ENCODE measurements at places on chromosomes 4 and X.

GRCh38 chr4:150896497-150896896, 118.6 kb downstream of the LRBA start:
- DNase-seq, result no peak

GRCh38 chr4:154942176-154942575, 161.1 kb downstream of the RBM46 start:
- no peak for DNase-seq

DNA sequence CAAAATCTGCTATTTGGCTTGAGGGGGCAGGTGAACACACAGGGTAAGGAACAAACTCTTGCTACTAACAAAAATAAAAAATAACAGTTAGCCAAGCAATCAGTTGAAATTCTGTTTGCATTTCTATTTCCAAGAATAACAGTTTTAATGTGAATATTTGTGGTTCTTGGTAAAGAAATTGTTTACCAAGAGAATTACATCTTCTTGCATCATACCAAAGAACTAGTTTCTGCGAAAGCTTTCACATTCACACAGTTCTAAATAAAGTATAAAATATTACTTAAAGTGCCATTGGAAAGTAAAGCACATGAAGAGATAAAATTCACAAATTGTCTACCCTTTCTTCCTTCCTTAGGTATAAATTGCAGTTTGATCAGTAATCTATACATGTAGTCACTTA, 54.4 kb downstream of the KLHL4 start:
- DNase-seq, result no peak

DNA sequence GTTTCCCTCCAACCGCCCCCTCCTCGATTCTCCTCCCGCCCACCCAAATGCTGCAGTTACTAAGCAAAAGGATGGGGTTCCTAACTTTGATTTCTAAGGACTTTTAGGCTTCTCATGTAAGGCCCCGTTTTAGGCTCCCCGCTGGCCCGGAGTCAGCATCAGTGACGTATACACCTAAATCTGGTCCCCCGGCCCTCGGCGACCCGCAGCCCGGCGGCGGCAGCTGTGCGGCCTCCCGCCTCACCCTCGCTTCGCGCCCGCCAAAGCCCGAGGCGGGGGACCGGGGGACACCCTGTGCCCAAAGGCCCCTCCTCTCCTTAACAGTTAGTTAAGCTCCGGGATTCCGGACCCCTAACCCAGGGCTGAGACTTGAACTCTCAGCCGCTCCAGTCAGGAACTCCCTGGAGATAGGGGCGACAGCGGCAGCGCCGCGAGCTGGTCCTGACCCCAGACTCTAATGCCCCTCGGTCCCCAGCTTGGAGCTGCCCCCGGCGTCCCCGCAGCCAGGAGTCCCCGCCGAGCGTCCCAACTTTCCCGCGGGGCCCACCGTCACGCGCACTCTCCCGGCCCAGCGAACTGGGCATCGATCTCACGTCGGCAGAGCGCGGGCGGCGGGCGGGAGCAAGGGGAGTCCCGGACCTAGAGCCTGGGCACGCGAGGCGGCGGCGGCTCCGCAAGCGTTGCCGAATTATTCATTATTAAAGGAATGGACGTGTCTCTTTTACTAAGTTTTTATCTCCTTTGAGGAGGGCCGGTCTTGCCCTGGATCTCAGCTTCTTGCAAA, 1.5 kb upstream of the NR3C2 start:
- DNase-seq, result peak; percentile 18

DNA sequence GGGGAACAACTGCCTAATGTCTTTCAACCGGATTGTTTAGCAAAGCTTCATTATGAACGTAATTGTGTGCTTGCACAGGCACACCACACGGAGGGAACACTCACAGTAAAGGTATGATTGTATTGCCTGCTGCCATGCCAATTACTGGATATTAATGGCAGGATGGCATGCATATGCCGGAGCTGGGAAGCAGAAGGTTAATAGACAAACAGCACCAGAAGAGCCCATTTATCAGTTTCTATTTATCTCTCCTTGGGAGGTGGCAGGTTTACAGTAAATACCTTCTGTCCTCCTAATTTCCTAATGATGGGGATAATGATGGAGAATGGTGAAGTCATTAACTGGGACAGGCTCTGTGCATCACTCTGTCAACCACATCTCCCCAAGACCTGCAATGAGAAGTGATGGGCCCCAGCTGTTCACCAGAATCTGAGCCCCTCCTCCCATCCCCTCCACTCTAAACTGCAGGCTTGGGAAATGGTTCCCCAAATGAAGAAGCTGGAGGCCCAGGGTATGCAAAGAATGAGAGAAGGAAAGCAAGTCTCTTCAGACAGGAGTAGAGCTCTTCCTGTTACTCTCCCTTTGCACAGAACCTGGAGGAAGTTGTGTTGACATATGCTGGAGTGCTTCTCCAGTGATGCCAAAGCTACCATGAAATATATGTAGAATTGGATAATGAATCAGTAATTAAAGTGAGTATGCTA, 160.8 kb downstream of the NAA11 start:
- DNase-seq, result no peak

All from hematopoietic multipotent progenitor cell treated with erythropoietin and hydrocortisone succinate and interleukin-3 and kit ligand, for 4 days (in vitro differentiated cells).